DND-41 (cell line): ENCODE measurements at places on chromosomes 12 and 14.

- DNase-seq: no peak
Observed at GRCh38 chr12:69843608-69844007, 18.6 kb downstream of the MYRFL start.

GRCh38 chr12:75480469-75480949 lies at the start of gene GLIPR1:
TSS of gene GLIPR1 (plus strand) at chr12:75480755. CDS start at chr12:75480881, 126 bp downstream.
- DNase-seq: peak; percentile 71

DNA sequence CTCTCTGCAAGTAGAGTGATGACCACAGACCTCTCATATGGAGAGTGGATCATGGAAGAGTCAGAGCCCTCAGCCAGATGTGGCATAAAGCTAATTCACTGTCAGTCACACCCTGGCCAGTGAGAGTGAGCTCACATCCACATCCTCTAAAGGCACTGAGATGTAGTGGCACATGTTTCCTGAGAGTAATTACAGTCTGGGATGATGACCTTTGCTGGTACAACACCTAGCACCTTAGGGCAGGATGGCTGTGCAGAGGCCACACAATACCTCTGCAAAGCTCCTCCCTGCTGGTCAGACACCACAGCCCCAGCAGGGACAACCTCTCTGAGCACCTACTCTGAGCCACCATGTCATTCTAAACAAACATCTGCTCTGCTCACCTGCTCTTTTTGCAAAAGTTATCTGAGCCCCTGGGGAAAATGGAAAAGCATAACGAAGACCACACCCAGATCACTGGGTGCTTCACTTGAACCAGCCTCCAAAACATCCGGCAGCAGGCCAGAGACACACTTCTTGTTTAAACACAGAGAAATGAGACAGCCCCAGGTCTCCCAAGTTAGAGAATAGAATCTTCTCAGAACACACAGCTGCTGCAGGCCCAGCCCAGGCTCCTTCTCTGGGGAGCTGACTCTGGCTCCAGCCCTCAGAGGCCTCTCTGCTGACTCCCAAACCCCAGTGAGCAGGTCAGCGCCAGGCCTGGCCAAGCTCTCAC lies 30.3 kb downstream of the PITPNM2 start:
- DNase-seq: no peak

- DNase-seq: no peak
Observed at GRCh38 chr12:117450209-117450608, 88.8 kb upstream of the NOS1 start.

GRCh38 chr12:100311317-100311716 lies 44.3 kb downstream of the SCYL2 start:
- no peak for DNase-seq

- DNase-seq: no peak
Observed at GRCh38 chr12:3614806-3615466, 123.9 kb downstream of the PRMT8 start.

GRCh38 chr14:68652433-68652690 lies 140.5 kb downstream of the ZFP36L1 start:
- no peak for DNase-seq

- DNase-seq: no peak
Observed at GRCh38 chr12:18313306-18313705, 52.0 kb downstream of the PIK3C2G start.

GRCh38 chr12:26197832-26198231 lies 2.5 kb downstream of the SSPN start:
- no peak for DNase-seq

DNA sequence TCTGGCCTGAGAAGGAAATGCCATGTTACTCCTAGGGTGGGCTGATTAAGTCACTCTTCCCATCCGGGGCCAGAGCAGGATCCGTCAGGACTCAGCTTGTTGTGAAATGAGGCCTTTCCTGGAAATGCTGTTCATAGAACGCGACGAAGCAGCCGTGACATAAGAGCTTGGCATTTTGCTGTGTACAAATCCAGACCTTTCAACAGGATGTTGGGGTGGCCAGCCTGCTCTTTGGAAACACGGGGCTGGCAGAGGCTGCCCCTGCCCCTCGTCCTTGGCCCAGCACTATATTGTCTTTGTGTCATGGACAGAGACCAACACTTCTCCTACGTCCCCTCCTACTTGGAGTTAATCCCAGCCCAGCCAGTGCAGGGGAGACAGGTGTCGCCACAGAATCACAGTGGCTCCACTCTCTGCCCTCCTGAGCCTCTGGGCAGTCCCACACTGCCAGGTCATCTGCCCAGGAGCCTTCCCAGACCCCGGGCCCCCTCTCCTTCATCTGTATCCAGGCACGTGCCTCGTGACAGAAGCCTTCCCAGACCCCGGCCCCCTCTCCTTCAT lies 18.6 kb upstream of the EIF5 start:
- DNase-seq: no peak

DNA sequence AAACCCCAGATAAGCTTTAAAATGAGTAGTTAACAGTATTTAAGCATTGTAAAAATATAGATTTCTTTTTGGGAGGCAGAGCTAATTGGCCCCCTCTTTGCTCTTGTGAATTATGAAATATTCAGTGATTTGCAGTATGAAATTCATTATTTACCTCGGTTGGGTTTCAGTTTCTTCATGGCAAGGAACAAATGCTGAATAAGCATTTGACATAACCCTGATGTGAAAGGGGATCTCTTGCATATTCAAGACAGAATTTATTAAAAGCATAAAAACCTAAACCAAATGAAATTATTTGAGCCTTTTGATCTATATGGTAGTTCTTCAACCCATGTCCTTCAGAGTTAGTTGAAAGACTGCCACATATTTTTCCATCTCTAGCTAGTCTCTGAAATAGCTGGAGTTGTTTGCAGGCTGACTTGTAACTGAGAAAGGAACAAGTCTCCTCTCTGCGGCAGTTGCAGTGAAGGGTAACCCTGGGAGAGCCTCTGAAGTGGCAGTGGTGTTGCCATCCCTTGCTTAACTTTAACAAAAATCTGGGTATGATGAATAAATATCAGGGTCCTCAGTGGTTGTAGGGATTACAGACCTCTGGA lies 690 bp downstream of the AKAP6 start:
- no peak for DNase-seq

- DNase-seq: no peak
Observed at GRCh38 chr12:101297661-101298060, 17.8 kb downstream of the UTP20 start.

GRCh38 chr14:64266239-64266638 lies 27.9 kb downstream of the ESR2 start:
- DNase-seq: peak; percentile 13

DNA sequence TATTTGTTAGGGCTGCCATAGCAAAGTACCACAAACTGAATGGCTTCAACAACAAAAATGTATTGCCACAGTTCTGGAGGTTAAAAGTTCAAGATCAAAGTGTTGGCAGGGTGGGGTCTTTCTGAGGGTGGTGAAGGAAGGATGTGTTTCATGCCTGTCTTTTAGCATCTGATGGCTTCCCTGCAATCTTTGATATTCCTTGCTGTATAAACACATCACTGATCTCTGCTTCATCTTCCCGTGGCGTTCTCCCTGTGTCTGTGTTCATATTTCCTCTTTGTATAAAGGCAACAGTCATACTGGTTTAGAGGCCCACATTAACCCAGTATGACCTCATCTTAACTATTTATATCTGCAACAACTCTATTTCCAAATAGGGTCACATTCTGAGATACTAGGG lies 167.5 kb downstream of the BTG1 start:
- no peak for DNase-seq

- DNase-seq: no peak
Observed at GRCh38 chr14:30803185-30803584, 71.2 kb upstream of the COCH start.

- DNase-seq: peak; percentile 72
Observed at GRCh38 chr12:93502802-93503623, 35.7 kb downstream of the MRPL42 start.

- DNase-seq: no peak
Observed at GRCh38 chr14:55052269-55052930, 953 bp downstream of the MAPK1IP1L start.

- no peak for DNase-seq
Observed at GRCh38 chr14:55306938-55307589, 35.8 kb downstream of the FBXO34 start.

DNA sequence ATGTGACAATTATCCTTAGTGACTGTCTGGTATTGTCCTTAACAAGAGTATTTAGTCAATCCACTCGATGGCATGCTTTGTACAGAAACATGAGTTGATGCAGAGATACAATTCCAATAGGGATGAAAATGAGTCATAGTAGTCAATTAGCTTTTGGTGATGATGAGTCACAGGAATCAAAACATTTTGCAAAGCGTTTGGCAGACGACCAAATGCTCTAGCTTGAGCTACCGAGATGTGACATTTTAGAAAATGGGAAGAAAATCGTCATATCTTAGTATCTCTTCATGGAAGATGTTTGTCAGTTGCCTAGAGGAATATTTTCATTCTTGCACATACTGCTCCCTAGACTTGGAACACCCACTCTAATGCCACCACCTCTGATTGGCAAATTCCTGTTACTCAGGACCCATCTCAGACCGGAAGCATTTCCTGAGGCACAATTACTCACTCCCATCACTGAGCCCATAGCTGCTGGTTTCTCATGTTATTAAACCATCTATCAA lies 95.0 kb downstream of the LMNTD1 start:
- no peak for DNase-seq

- no peak for DNase-seq
Observed at GRCh38 chr14:102829016-102829548, 51.8 kb downstream of the TRAF3 start.

- no peak for DNase-seq
Observed at GRCh38 chr12:43289426-43289801, 262.6 kb downstream of the ADAMTS20 start.

GRCh38 chr12:121205491-121205890 lies 4.4 kb upstream of the P2RX4 start:
- no peak for DNase-seq

- no peak for DNase-seq
Observed at GRCh38 chr12:64608901-64609535, 1.3 kb upstream of the RASSF3 start.

DNA sequence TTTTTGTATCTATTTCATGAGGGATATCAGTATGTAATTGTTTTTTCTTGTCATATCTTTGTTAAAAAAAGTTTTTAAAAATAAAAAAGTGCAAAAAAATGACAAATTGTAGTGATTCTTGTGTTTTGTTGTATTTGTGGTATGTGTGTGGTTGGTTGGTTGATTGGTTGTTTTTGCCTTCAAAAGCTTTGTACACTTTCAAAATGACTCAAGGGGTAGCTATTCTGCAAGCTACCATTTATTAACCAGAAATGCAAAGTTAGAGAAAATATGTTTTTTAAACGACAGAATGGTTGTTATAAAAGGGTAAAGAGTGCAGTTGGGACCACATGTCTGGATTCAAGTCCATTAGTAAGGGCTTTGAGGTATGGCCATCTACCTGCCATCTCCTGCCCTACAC lies 119.3 kb downstream of the SLC35F4 start:
- no peak for DNase-seq

- no peak for DNase-seq
Observed at GRCh38 chr14:68816943-68817430, 24.1 kb upstream of the ZFP36L1 start.

- DNase-seq: no peak
Observed at GRCh38 chr12:3713483-3713882, 39.4 kb downstream of the CRACR2A start.

DNA sequence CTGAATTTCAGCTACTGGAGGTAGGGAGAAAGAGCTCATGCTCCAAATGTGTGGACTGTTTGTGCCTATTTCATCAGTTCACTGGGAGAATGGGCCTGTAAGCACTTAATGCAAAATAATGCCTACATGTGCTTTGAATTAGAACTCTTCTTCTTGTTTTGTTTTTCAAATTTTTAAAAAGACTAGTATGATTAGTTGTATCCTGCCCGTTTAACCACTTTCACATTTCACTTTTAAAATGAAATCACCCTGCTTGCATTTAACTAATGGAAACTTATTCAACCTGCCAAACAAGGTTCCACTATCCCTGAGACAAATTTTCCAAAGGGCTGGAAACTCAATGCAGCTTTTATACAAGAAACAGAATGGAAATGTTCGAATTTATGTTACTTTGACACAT lies 79.7 kb downstream of the SAMD4A start:
- DNase-seq: no peak

GRCh38 chr14:102645746-102646440 lies 53.4 kb downstream of the RCOR1 start:
- DNase-seq: no peak

DNA sequence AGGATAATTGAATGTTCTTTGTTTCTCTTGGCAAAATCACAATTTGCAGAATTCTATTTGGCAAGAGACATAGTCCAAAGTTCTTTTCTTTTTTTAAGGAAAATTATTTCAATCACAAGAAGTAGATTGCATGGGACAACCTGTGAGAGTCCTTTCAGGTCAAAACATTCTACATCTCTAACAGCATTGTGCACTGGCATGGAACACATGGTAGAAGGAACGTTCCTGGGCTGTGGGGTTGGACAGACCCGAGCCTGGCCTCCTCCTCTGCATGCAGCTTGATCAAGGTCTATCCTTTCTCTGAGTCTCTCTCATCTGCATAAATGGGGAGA lies 88.6 kb upstream of the CPSF6 start:
- no peak for DNase-seq

- no peak for DNase-seq
Observed at GRCh38 chr14:52840877-52841276, 49.5 kb upstream of the GNPNAT1 start.

DNA sequence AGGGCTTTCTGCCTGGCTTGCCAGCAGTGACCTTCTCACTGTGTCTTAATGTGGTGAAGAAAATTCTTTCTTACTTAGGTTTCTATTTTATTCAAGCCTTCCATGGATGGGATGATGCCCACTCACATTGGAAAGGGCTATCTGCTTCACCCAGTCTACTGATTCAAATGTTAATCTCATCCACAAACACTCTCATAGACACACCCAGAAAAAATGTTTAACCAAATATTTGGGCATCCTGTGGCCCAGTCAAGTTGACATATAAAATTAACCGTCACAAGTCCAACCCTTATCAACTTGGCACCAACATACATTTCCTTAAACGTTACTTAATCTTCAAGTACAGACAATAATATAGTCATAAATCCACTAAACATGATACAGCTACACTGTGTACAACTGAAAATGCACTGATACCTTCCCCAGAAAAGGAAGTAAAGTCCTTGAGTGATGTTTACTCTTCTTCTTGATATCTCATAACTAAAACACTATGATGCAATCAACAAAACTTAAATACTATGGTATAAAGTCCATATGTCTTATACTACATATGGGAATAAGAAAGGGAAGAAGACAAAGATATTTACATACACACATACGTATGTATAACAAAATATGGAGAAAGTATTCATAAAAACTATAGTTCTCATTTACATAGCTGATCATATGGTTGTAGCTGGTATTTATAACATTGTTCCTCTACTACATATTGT lies 394.7 kb upstream of the NOVA1 start:
- no peak for DNase-seq

- DNase-seq: peak; percentile 35
Observed at GRCh38 chr14:100408350-100409002, 85.3 kb downstream of the SLC25A47 start.

- DNase-seq: no peak
Observed at GRCh38 chr12:40693207-40693821, 1.1 kb downstream of the CNTN1 start.

- DNase-seq: no peak
Observed at GRCh38 chr14:32193532-32193931, 8.3 kb upstream of the RNU6-7 start.

GRCh38 chr14:92108345-92109254 lies 2.2 kb upstream of the ATXN3 start:
- peak; percentile 29 for DNase-seq
